ENCODE measurements at places on chromosomes 4 and X.

GRCh38 chrX:152632445-152633097, 5.1 kb upstream of the GABRQ start:
- peak; percentile 31 for DNase-seq

DNA sequence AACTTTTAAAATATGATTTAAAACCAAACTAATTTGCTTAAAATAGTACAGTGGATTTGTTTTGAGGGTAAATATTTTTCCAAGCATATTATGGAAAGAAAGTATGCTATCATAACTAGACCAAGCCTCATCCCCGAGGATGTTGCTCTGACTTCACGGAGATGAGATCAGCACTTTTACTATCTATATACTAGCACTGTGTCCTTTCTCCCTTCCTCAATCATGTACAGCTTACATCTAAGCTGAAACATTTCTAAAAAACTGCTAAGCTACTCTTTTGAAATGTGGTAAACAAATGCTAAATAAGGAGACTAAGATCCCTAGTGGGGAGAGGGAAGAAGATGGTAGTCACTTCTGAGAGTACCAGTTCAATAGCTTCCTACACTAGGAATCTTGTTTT, 23.8 kb downstream of the AMMECR1 start:
- DNase-seq = no peak

DNA sequence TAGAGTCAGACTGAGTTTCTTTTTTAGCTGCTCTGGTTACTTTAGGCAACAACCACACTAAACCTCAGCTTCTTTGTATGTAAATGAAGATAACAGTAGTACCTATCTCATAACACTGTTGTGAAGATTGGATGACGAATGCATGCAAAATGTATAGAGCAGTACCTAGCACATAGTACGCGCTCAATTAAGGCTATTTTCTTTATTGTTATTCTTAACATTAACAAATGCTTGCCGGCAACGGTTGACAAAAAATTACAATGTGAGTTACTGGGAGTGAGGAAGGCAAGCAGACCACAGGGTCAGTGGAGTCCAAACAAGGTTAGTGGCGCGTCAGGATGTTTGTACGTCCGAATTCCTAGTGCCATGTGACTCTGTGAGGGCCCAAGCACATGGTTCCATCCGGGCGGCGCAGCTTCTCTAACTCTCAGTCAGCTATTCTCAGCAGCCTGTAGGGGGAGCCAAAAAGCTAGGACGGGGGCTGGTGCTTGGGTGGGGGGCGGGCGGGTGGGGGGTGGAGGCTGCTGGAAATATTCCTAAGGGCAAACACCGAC, 821 bp upstream of the NALF2 start:
- no peak for DNase-seq

GRCh38 chrX:39242187-39242586, 440.9 kb downstream of the MID1IP1 start:
- no peak for DNase-seq

DNA sequence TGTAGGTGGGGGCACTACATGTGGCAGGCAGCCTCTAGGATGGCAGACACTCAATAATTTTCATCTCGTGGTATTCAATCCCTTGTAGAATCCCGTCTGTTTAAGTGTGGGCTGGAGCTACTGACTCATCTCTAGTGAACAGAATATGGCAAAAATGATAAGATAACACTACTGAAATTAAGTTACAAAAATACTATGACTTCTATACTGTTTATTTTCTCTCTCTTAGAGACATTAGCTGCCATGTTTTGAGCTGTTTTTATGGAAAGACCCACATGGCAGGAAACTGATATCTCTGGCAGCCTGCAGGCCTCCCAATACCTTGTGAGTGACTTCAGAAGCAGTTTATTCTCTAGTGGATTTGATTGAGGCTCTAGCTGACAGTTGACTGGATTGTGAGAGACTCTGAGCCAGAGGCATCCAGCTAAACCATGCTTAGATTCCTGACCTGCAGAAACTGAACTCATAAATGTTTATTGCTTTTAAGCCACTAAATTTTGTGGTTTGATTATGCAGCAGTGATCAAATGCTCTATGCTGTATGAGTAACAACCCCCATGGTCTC, 298.8 kb upstream of the CTSO start:
- DNase-seq = no peak

- DNase-seq = no peak
These were observed 14.1 kb downstream of the SRPX start for GRCh38 chrX:38206542-38206941.

GRCh38 chr4:153292897-153293741, 51.4 kb upstream of the MND1 start:
- no peak for DNase-seq

- DNase-seq = no peak
These were observed 36.6 kb downstream of the PCGF3 start for GRCh38 chr4:742096-742741.

DNA sequence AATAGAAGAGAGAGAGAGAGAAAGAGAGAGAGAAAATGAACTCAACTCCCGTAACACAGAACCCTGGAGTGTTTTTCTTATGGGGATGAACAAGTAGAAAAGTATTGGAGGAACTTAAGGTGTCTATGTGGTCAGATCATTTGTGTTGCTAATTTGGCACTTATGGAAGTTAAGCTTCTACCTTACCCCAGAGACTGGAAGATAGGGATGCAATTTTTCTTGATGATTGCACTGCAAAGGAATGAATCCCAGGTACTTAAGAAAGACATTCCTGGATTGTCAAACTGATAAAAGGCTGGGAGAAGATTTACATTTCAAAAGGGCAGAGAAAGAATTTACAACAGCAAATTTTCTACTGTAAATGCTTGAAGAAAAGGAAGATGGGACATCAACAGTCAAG, 57.2 kb downstream of the MAP9 start:
- no peak for DNase-seq

- DNase-seq = no peak
These were observed 10.4 kb upstream of the CD99 start for GRCh38 chrX:2680486-2681348.

- DNase-seq = peak; percentile 42
These were observed 143.6 kb downstream of the SLIT2 start for GRCh38 chr4:20395160-20395773.

- DNase-seq = no peak
These were observed 2.7 kb downstream of the GJB1 start for GRCh38 chrX:71225676-71226075.

DNA sequence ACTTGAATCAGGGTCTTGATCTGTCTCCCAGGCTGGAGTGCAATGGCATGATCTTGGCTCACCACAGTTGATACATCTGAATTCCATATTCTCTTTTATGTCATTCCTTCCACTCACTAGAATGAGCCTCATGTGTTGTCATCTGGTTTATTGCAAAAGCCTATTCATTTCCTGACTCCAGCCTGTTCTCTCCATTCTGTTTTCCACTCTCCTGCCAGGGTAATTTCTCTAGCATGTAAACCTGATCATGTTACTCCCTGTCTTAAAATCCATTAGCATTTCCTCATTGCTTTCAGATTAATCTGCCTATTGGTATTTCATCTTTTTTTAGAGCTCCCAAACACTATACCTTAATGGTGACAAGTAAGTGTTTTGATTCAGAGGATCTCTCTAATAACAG, 4.3 kb upstream of the DDX60L start:
- DNase-seq = no peak

- no peak for DNase-seq
These were observed 101.4 kb downstream of the WWC2 start for GRCh38 chr4:183200453-183200852.

DNA sequence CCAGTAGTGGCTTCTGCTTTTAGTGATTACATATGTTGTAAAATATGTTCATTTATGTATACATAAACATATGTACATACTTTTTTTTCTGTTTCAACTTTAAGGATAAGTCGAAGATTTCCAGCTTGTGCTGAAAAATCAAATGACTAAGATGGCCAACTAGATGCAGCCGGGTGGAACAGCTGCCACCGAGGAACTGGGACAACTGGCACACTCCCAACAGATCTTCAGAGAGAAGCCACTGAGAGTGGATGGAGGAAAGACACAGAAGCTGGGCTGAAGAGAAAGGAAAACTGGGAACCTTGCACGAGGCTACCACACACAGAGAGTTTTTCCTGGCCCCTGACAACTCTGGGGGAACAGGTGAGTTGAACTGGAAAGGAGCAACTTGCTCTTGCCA, 207.5 kb downstream of the FAM47B start:
- DNase-seq = no peak

DNA sequence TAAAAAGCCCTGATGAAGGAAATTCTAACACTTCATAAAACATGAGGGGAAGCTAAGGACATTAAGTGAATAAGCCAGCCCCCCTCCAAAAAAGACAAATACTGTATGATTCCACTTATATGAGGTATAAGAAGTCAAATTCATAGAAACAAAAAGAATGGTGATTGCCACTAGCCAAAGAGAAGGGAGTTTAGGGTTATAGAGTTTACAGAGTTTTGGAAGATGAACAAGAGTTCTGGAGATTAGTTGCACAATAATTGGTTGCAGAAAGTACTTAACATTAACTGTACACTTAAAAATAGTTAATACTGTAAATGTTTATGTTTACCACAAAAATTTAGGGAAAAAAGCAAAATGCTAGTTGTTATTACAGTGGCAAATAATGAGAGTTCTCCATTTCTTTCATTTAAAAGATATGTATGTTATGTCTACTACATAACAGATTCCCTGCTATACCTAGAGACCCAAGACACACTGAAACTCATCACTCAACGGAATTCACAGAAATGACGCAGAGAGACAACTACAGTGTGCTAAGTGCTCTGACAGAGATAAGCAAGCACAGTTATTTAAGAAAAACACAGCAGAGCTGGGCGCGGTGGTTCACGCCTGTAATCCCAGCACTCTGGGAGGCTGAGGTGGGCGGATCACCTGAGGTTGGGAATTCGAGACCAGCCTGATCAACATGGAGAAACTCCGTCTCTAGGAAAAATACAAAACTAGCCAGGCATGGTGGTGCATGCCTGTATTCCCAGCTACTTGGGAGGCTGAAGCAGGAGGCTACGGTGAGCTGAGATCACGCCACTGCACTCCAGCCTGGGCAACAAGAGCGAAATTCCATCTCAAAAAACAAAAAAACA, 37.2 kb downstream of the EIF4E start:
- DNase-seq = no peak

- no peak for DNase-seq
These were observed 31.5 kb downstream of the REELD1 start for GRCh38 chr4:146245850-146246249.

Measured in neuronal stem cell (in vitro differentiated cells).